ENCODE measurements at places on chromosomes 4 and X. TPM values are rescaled to one million over a fixed set of nuclear protein-coding genes. Genes with fewer than 3 reads are reported as not detected.

PFKFB1 gene
- 0.09 TPM for total RNA-seq

DUSP9 gene
- total RNA-seq = not detected

CFAP47 gene
- not detected for total RNA-seq

AREG gene
- total RNA-seq = 0.54 TPM

UCP1 gene
- total RNA-seq = not detected

MUC7 gene
- total RNA-seq = not detected

Measured in fibroblast of the aortic adventitia (primary cell).